Body of pancreas (tissue), 4 donors: ENCODE measurements at places on chromosomes 4 and X. TPM values are rescaled to one million over a fixed set of nuclear protein-coding genes. Genes with fewer than 3 reads are reported as not detected.
A peak's percentile ranks its signal among the peaks of the same experiment; 100 is the strongest.

DNA sequence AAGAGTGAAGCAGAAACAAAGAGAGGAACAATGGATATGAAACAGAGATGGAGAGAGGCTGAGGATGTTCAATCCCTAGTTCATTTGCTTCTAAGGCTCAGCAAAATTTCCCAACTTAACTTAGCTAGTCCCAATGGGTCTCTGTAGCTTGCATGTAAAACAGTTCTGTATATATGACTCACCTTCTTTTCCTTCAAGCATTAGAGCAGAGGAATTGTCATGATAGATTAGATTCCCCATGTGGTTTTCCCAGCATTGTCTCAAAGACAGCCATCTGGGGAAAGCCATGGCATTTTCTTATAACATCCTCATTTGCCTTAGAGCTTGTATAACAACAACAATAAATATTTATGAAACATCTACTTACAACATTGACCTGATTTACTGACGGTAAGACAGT is 93.9 kb upstream of the GATB start:
- DNase-seq = no peak

MPP1 gene
- total RNA-seq = 31.6 TPM

- no peak for DNase-seq
Observed at GRCh38 chrX:154484255-154485149, 1.9 kb downstream of the UBL4A start.

FAM9B gene
- not detected for total RNA-seq

GRCh38 chr4:3470244-3471097 is 7.4 kb downstream of the DOK7 start:
- DNase-seq = peak; percentile 81

CXCL6 gene
- total RNA-seq = 10.1 TPM

DNA sequence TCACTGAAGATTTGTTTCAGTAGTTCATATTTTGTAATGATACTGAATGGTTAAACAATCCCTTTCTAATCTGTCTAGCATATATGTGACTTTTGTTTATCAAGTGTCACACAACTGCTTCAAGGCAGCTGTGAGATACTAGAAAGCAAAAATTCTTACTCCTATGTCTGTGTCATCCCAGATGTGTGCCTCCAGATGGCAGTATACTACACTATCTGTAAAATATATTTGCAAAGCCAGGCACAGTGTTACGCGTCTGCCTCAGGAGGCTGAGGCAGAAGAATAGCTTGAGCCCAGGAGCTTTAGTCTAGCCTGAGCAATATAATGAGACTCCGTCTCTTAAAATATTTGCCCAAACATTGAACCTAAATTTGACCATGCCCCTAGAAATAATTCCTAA is 4.0 kb downstream of the NUDT10 start:
- peak; percentile 32 for DNase-seq

GRCh38 chr4:94351319-94351718 is 8.7 kb upstream of the HPGDS start:
- no peak for DNase-seq

CACNA1F gene
- 0.26 TPM for total RNA-seq

DNA sequence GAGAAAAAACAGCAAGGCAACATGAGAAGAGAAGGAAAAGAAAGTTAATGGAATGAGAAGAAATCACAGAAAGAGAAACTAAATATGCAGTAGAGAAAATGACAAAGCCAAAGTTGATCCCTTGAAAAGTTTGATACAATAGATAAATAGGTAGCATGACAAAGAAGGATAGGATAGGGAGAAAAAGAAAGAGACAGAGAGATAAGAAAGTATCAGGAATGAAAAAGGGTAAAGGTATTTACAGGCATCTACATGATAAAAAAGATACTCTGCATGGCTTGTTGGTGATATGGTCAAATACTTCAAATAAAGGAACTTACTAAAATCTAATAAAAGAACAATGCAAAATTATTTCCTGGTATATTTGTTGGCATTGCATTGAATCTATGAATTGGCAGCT is 185.5 kb upstream of the TECRL start:
- DNase-seq = no peak

ZMAT1 gene
- 18.8 TPM for total RNA-seq

DNA sequence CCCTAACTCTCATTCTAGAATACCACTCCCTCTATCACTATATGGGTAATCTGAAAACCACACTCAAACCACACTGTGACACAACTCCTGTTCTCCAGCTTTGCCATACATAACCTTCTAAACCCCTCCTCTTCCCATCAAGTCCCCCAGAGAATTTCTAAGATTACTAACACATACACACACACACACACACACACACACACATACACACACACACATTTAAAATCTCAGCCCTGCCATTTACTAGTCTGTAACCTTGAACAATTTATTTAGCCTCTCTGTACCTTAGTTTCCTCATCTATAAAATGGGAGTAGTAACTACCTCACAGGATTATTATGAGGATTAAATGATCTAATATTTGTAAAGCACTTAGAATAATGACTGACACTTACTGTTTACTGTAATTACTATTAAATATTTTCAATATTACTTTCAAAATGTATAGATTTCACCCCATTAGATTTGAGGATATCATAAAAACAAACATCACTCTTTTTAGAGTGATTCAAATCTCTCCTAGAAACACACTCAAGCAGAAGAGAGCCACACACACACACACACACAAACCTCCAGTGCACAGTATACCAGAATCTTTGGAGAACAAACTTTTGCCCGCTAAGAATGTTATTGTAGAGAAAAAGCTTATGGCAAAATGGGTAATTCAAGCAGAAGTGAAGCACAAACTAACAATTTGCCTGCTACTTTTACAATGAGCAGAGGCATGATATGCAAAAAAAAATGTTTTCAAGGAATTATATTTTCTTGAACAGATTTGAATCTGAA is 3.8 kb downstream of the ANKRD50 start:
- no peak for DNase-seq

SMR3B gene
- not detected for total RNA-seq

GRCh38 chr4:75995727-75996126 is 5.0 kb upstream of the SDAD1 start:
- no peak for DNase-seq

DNA sequence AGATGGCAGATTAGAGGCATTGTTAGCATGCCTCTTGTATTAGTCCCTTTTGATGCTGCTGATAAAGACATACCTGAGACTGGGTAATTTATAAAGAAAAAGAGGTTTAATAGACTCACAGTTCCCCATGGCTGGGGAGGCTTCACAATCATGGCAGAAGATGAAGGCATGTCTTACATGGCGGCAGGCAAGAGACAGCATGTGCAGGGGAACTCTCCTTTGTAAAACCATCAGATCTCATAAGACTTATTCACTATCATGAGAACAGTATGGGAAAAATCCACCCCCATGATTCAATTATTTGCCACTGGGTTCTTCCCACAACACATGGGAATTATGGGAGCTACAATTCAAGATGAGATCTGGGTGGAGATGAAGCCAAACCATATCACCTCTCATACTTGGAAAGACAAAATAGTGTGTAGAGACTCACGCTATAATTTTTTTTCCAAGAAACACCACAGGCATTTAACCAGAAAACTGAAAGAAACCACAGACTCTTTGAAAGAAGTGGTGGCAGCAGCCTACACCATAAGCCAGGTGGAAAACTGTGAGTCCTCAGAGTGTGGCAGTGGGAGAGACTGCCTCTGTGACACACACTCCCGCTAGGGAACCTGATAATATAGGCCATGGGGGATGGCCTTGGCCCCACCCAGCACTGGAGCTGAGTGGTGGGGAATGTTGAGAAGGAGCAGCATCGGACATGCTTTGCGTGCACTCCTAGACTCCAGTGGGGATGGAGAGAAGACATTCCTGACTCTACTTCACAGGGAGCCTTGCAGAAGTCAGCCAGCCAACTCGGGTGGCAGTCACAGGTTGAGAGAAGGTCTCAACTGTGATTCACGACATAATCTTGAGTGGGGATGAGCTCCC is 51.5 kb downstream of the SLC2A9 start:
- no peak for DNase-seq

- DNase-seq = no peak
Observed at GRCh38 chr4:10403633-10404445, 53.4 kb downstream of the ZNF518B start.

SLITRK4 gene
- 0.33 TPM for total RNA-seq

GRCh38 chr4:178205826-178206225 is 763.6 kb upstream of the AGA start:
- no peak for DNase-seq

- DNase-seq = peak; percentile 23
Observed at GRCh38 chr4:41525129-41525528, 12.8 kb upstream of the LIMCH1 start.

DNA sequence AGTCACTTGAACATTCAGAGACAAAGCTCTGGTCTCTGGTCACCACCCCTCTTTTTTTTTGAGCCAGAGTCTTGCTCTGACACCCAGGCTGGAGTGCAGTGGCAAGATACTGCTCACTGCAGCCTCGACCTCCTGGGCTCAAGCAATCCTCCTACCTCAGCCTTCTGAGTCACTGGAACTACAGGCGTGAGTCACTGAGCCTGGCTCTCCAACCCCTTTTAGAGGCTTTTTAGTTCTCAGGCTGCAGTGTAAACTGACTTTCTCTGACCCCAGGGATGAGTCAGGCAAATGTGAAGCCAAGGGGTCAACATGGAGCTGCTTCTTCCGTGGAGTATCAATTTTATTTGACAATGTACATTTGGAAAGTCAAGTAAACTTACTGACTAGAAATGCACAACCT is 229.2 kb downstream of the PTTG2 start:
- no peak for DNase-seq

DNA sequence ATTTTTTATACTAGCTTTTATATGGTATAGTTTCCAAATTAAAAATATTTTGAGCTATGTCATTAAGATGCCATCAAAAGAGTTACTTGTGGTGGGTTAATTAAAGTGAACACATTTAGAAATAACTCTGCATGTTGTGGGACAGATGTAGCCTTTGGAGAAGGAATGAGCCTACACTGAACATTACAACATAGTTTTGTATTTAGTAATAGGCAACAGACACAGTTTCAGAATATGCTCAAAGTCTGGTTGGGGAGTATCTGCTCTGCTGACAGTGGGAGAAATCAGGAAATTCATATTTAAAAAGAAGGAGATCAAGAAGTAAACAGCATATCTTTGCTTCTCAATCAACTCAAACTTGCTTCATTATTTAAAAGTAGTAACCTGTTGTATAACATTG is 23.7 kb downstream of the EMCN start:
- DNase-seq = no peak

RHOXF1 gene
- not detected for total RNA-seq

DNA sequence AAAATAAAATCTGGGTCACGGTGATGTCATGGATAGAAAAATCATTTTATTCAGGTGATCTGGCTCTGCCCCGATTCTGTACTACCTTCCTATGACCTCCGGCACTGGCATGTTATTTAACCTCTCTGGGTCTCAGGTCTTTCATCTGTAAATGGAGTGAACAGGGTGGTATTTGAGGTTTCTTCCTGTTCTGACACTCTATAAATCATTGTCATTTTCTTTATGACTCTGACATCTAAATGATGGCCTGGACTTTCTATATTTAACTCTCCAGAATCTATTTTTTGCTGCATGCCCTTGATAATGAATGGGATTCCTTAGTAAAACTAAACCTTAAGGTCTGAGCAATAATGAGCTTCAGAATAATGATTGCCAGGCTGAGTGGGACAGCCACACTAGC is 422.0 kb upstream of the CNKSR2 start:
- no peak for DNase-seq

DNA sequence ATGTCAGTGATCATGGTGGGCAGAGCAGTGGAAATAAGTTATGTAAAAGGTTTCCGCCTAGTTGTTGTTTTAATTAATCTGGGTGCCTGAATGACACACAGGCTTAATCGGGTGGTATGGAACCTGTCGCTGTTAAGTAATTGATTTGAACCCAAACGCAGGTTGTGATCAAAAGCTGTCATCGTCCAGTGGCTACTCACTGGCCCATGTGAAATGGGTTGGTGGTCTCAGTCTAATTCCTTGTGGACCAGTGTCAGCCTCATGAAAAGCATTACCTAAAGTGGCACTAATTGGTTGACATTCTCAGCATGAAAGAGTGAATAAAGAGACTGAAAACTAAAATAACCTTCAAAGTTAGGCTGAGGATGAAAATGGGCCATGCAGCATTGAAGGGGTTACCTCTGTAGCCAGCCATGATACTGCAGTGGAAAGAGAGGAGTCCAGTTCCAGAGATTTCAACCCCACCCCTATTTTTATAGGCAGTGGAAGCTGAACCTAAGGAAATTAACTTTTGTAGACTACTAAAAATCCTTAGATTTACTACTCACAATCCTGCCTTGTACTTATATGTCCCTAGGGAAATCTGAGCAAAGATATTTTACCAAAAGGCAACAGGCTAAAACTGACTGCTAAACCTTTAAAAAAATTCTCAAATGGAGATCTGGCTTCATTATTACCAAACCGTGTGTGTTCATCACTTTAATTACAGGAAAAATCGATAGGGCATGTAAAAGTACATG is 251.7 kb upstream of the TENM3 start:
- DNase-seq = no peak

DNA sequence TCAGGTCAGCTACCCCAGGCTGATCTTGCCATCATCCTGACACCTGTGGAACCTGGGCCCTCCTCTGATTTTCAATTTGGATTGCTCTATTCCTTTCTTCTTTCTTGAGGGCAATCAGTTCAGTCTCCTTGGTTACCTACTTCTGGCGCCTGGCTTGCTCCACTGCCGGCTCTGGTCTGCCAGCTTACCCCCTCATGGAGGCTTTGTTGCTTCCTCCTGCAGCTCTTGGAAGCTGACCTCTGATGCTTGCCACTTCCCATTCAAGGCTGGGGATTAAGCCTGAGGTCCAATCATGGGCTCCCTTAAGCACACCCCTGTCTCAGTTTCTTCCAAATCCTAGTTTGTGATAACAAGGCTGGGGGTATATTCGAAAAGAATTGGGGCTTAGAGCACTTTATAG is 5.4 kb downstream of the TMEM154 start:
- DNase-seq = no peak

GRCh38 chr4:124449881-124450280 is 262.7 kb downstream of the ANKRD50 start:
- DNase-seq = no peak

DNA sequence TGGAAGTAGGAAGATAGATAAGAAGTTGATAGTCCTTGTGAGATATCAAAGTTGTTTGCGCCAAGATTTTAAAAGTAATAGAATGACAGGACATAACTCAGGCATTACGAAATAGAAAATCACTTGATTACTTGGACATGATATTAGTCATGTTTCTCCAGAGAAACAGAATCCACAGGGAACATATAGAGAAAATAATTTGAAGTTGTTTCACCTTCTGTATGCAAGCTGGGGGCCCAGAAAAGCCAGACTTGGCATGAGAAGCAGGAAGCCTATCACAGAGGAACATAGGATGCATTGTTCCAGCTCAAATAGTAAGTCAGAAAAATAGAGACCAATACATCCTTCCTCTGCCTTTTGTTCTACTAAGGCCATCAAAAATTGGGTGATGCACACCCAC is 715.9 kb downstream of the TECRL start:
- no peak for DNase-seq
